ENCODE measurements at places on chromosomes 13 and 19.

DNA sequence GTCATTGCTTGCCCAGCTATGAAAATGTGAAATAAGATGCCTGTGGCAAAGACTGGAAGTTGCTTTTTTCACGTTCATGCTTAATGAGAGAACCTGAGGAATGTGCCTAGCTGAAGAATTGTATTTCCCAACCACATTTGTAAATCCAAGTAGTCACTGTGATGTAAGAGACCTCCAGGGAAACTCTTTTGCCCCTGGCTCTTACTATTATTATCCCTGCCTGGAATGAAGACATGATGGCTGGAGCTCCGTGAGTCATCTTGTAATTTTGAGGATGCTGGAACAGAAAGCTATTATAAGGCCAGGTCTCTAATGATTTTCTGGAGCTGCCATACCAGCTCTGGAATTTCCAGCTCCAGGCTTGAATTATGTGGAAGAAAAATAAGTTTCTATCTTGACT is 894.3 kb downstream of the DIAPH3 start:
- DNase-seq = no peak

DNA sequence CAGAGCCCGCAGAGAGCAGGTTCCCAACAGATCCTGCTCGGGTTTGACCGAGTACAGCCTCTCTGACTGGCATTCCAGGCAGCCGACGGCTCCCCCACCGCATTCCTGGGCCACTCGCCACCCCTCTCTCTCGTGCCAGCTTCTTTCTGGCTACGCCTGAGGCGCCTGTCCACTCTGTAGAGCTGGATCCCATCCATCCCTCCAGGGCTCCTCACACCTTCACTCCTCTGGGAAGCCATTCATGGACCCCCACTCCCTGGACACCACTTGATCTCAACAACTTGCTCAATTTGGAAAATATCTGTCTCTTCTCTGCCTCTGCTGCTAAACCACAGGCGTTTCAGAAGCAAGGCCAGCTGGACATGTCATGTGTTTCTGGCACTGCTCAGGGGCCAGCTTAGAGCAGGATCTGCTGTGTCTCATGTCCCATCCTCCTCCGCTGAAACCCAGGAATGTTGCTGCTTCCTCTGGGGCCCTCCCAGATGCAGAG is 30.6 kb upstream of the ATP1A3 start:
- no peak for DNase-seq

DNA sequence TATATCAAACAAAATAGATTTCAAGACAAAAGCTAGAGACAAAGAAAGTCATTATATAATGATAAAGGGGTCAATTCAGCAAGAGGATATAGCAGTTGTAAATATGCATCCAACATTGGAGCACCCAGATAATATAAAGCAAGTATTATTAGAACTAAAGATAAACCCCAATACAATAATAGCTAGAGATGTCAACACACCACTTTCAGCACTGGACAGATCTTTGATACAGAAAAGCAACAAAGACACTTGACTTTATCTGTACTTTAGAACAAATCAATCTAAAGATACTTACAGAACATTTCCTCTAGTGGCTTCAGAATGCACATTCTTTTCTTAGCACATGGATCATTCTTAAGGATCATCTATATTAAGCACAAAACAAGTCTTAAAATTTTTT is 59.1 kb upstream of the TEX29 start:
- no peak for DNase-seq

- DNase-seq = no peak
These were observed 39.4 kb upstream of the TPM4 start for GRCh38 chr19:16036941-16037340.

- DNase-seq = peak; percentile 17
These were observed at the start of gene KLC3 for GRCh38 chr19:45340232-45340898. Gene KLC3 (plus strand): TSS chr19:45340750. CDS start chr19:45345542, 4,792 bp downstream.

GRCh38 chr13:71866335-71867130 is 471 bp downstream of the DACH1 start:
- DNase-seq = no peak

DNA sequence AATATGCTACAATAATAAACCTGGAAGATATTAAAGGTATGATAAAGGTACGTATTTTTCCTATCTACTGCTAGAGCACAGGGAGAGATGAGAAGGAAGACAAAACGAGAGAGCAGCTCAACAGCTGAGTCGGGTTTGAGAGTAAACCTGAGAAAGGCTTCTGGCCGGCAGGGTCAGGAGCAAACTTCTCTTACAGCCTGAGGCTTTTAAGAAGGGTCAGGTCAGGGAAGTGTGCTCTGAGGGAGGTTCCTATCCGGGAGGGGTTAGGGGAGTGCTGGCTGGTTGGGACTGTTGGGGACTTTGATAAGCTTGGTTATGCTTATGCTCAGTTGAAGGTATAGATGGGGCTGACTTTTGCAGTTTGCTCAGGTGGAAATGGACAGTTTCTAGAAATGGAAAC is 77.7 kb upstream of the PRR20A start:
- DNase-seq = no peak

Measured in activated T-cell treated with anti-CD3 and anti-CD28 coated beads for 4 hours (primary cell).